ENCODE measurements at places on chromosomes 2 and 18.

GRCh38 chr2:28993206-28993960, 12.3 kb downstream of the TOGARAM2 start:
- no peak for DNase-seq

DNA sequence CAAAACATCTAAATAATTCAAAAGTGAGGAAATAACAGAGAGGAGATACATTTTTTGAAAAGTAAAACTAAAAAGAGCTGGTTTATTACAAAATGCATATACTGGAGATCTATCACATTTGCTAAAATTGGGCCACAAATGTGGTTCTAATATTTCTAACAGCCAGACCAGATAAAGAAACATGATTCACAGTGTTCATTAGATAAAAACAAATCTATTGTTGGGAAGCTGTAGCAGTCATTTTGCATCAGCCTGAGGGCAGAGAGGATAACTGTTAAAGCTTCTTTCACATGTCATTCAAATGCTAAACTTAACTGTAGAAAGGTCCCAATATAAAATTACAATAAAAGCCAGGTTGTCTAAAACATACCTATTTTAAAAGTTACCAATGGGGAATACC, 148.3 kb downstream of the GULP1 start:
- no peak for DNase-seq

GRCh38 chr2:42964439-42965083, 172.2 kb upstream of the HAAO start:
- DNase-seq = no peak

DNA sequence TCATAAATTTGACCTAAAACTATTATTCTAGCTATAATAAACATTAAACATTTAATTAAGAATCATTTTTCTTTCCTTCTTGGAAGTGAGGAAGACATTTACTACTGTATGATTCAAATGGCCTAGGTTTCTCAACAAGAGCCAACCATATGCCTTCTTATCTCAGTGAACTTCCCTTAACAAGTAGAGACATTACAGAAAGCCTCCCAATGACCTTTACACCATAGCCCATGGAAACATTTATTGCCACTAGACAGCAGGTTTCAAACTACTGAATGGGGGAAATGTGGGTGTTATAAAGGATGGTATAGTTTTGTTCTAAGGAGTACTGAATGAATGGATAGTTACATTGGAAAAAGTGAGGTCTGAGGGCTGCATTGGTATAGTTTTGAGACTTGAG, 349.4 kb upstream of the SPRED2 start:
- DNase-seq = no peak

GRCh38 chr2:160498137-160498536, 4.5 kb upstream of the RBMS1 start:
- no peak for DNase-seq

DNA sequence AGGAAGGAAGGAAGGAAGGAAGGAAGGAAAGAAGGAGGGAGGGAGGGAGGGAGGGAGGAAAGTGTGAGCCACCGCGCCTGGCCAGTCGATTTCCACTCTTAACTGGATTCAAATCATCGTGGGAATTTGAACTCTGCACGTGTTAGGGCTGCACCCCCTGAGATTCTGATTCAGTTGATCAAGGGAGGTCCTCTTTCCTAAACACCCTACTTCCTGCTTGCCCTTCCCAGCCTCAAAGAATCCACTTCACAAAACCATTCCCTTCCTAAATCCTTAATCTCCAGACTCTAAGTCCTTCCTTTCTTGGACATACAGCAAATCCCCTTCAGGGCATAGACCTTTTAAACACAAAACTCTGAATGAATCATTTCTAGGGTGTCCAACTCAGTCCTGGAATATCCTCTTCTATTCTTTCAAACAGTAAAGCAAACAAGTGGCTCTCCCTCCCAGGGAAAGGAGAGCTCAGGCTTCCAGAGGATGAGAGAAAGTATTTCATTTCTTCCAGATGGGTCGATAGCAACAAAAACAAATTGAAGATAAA, 68.2 kb upstream of the MBOAT2 start:
- no peak for DNase-seq

DNA sequence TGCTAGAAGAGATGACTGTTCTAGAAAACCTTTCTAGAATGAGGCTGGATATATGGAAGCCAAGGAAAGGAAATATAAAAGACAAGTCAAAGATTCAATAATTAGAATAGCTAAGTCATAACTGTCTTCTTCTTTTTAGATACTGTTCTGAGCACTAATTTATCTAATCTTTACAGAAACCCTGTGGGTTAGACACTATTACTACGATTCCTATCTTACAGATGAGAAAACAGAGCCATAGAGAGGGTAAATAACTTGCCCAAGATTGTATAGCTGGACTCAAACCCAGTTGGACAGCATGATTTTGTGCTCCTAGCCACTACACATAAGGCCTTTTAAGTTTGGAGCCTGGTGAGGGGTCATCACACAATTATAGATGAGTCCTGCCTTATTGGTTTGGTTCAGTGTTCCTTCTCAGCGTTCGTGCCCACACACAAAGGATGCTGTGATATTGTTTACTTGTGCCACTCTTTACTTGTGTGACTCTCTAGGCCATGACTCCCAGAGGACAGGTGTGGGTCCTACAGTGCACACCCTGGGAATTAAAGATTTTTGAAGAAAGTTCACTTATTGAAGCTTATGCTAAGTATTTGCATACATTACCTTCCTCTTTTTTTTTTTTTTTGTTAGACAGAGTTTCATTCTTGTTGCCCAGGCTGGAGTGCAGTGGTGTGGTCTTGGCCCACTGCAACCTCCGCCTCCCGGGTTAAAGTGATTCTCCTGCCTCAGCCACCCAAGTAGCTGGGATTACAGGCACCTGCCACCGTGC, 153.7 kb downstream of the PRKCE start:
- no peak for DNase-seq

- no peak for DNase-seq
Observed at GRCh38 chr2:134138115-134138514, 115.8 kb upstream of the MGAT5 start.

GRCh38 chr2:147698166-147698565, 146.7 kb upstream of the ACVR2A start:
- no peak for DNase-seq

DNA sequence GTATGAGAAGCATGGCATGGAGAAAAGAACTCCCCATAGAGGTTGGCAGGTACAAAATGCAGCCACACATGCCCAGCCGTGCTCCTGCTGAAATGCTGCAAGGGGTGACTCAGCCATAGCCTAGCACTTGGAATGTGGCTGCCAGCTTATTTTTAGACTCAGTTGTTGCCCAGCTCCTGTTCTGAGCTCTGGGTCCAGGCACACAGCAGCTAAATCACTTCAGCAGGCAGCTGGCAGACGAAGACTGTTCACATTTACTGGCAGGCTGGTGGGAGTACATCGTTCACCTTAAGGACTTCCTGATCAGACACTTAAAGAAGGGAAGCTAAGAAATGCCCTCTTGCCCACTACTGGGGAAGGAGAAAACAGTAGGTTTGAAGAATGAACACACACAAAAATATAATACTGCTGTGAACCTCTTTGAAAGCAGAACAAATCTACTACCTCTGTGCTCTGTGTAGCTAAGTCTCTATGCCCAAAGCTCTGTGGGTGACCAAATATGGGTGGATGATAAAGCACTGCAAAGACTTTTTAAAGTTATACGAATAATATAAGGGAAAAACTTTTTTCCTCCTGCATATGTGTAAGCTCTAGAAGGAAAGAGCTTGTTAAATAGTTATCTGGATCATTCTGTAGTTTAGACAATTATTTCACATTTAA, 146.1 kb downstream of the LNPK start:
- no peak for DNase-seq

DNA sequence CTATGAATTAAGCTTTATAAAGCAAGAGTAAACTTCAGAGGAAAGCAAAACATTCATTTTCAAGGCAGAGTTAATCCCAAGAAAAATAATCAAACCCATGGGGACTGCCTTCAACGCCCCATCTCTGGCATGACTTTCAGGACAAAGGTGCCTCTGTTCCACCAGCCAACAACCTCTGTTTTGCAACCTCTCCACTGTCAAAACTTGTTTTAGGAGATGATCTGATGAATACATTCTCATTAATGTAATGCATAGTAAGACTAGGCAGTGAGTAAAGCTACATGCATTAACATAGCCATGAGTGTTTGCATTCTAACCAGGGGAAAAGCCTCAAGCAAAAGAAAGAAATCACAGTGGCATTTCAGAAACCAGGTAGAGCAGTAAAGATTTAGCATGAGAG, 357.0 kb downstream of the FBXO15 start:
- DNase-seq = no peak

- no peak for DNase-seq
Observed at GRCh38 chr18:54558609-54559585, 32.1 kb upstream of the DYNAP start.

DNA sequence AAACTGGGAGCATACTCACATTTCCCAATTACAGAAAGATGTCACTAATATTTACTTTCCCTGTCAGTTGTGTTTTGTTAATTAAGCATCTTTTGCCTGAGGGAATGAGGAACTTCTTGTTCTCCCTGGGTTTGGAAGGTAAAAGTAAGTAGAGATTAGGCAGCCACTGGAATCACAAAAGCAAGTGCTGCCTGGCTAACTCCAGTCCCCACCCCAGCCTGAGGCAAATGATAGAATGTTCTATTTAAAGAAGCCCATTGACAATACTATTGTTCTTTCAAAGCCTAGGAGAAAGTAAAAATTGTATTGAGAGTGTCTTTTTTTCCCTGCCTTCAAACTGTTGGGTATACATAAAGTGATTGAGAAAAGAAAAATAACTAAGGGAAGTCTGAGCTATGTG, 93.8 kb downstream of the MBD2 start:
- no peak for DNase-seq

DNA sequence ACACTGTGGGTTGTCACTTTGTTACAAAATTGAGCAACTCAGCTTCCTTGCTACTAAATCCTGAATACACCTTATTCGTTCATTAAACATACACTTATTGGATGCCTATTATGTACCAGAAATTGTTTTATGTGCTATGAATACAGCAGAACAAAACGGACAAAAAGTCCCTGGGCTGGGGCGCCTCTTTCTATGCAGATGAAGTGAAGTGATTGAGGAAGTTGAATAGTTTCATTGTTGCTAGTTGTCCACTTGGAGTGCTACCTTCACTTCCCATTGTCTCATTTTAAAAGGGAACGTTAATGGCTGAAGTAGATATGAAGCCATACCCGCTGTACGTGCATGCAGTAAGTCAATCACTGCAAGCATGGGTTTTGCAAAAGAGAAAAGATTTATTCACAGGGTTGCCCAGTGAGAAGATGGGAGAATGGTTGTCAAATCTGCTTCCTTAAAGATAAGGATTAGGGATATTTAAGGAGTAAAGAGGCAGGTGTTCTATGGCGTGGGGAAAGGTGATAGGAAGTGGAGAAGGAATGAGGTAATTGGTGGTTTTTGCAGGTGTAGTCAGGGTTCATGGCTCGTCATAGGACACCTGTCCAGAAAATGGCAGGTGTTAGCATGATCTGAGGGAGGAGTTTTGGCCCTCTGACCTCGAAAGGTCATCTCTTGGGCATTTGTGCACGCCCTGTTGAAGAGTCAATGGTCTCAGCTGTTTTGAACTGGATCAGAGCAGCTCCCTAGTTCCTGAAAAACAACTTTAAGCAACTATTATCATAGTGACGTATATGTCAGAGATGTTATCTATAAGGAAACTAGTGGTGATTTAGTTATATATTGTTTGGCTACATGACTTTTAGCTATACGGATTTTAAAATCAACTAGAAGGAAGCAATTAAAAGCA, 23.5 kb downstream of the TRPM8 start:
- no peak for DNase-seq

DNA sequence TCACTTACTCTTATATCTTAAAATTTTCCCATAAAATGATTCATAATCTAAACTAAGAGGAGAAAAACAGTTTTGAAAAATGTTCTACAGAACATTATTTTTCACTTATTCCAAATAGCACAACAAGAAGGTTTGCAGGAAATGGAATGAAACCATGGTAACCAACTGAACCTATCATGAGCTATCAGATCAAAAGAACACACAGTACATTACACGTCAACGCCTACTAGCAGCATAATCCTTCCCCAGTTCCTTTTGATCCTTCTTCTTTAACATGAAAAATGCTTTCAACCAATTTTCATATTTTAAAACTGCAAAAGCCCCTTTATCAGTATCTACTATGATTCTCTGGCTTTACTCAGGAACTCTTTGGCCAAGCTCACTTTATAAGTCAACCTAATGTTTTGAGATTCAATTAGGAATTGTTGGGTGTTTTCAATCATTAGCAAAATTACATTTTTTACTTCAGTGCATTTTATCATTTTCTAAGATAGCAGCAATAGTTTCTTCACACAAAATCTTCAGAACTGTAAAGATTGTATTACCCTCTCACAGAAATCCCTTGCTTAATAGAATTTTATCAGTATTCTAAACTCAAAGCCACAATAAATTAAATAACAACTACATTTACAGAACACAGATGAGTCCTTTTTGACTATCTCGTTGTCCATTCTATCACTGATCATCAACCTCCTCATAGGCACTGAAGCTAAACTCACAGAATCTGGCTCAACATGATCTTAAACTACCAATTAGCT, 102.5 kb downstream of the CHN1 start:
- DNase-seq = no peak

DNA sequence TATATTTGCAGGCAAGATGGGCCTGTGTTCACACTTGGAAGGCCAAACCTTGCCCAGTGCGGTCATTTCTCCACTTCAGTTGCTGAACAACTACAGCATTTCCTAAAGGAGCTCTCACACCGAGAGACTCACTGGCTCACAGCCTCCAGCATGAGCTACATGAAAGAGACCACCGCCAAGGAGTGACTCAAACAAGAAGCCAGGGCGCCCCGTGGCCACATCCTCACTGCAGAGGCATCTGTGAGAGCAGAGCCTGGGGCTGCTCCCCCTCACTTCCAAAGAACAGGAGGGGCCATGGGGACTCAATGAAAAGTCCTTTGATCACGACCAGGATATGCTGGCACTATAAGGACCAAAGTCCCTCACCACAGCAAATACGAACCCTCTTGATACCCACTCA, 50.0 kb downstream of the TMEM163 start:
- DNase-seq = no peak

GRCh38 chr2:46481198-46482193, 2.1 kb downstream of the TMEM247 start:
- no peak for DNase-seq

All from left lobe of liver (tissue), 2 donors.